ENCODE measurements at places on chromosomes 3 and 15. TPM values are rescaled to one million over a fixed set of nuclear protein-coding genes. Genes with fewer than 3 reads are reported as not detected.
A peak's percentile ranks its signal among the peaks of the same experiment; 100 is the strongest.

The HRG gene
- total RNA-seq: not detected

The MCF2L2 gene
- 2.2 TPM for total RNA-seq

DNA sequence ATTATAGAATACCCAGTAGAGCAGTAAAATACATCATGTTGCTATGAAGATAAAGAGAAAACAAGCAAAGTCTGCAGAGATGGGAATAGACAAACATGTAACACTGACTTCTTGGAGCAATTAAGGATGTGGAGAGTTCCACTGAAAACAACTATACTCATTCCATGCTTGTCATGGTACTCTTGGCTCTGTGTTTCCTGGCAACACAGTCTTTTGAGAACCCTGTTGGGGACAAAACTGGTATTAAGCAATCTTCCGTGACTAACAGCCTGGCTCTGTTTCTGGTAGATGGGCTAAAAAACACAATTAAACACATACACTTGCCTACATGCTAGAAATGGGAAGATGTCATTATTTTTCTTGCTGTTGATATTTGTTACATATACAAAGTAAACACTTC, 1212.3 kb upstream of the GBE1 start:
- no peak for DNase-seq

DNA sequence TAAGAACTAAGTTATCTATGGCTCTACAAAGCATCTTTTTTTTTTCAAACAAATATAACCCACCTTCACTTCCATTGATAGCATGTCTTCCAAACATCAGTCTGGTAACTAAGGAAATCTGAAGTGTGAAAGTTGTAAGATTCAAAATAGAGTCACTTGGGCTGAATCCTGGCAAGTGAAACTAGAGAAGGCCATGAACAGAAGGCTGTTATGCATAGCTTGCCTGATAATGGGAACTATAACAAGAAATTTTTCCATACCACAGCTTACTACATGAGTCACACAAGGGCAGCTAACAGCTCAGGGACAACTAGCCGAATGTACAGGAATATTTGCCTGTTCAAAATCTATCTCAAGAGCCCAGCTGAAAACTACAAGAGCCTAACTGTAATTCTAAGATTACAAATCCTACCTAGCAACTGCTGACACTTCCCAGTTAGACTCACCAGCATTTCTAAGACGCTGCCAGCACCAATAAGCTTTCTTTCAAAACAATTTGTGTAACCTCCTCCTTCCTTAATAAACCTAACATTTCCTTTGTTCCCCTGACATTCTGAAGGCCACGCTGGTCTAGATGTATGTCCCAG, 1066.5 kb downstream of the PLOD2 start:
- no peak for DNase-seq

DNA sequence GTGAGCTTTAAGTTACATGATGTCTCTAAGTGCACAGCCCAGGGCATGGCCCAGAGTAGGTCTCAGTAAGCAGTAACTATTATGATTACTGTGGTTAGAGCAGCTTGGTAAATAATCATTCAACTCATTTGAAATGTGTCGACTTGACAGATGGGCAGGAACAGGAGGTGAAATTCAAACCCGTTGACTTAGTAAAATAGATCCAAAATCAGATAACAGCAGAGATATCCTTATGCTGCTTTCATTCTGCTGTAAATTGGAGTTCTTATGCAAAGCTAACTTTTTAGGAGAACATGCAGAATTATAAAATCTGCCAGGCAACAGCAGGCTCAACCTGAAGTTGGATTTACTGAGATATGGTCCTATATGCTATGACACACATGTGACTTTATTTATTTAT, 118.7 kb upstream of the KLHL25 start:
- DNase-seq: no peak

- peak; percentile 90 for DNase-seq
Measured at GRCh38 chr15:22980189-22981050, at the start of gene CYFIP1. Gene CYFIP1 (minus strand): TSS chr15:22980368. CDS start chr15:22947285, 33,083 bp downstream.

GRCh38 chr3:50122661-50123391, 32.3 kb upstream of the SEMA3F start:
- no peak for DNase-seq

GRCh38 chr3:134803051-134803505, 8.0 kb downstream of the EPHB1 start:
- no peak for DNase-seq
